Peyer's patch (tissue), 4 donors: ENCODE measurements at places on chromosomes 5 and 9.

- DNase-seq = no peak
Observed at GRCh38 chr5:110899566-110900412, 161.0 kb downstream of the SLC25A46 start.

GRCh38 chr5:146203872-146204192, 427 bp downstream of the RBM27 start:
- DNase-seq = no peak

- no peak for DNase-seq
Observed at GRCh38 chr5:59709346-59709821, 184.1 kb downstream of the PDE4D start.

GRCh38 chr5:68746643-68747420, 347.0 kb upstream of the SLC30A5 start:
- no peak for DNase-seq

DNA sequence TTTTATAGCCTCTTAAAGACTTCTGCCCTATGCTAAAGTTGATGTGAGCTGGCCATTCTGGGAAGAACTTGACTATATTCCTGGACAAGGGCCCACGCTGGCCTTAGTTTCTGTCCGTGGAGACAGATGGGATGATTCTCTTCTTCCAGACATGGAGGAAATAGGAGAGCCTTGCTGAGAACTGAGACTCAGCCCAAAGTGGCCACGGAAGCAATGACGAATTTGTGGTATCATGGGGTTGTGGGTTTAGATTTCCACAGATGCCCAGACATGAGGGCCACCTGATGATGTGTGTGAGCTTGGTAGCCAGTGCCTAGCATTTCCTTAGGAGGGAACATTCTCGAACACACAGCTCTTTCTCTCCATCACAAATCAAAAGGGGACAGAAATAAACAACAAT, 309.1 kb downstream of the NSG2 start:
- no peak for DNase-seq
